T-cell (primary cell): ENCODE measurements at places on chromosomes 6 and 20. TPM values are rescaled to one million over a fixed set of nuclear protein-coding genes. Genes with fewer than 3 reads are reported as not detected.

DNA sequence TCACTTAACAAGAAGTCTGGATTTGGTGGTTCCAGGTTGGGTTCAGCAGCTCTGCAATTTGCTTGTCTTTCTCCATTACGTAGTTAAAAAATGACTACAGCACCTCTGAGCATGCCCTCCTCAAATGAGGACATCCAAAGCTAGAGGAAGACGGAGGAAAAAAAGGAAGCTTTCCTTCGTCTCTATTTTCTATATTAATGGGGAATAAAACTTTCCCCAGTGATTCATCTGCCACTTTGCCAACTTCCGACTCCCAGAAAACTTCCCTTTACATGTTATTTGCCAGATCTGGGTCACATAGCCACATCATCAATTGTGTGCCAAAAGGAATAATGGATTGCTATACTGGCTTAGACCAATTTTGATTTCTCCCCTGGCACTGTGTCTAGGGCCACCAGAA lies 69.5 kb downstream of the ZFAND3 start:
- no peak overlapping the region for H3K27ac ChIP-seq
- H3K36me3 ChIP-seq, result no peaks in the 10 kb centered on the region
- DNase-seq, result no peak
- H3K4me1 ChIP-seq, result no peaks in the 10 kb centered on the region

- no peak for DNase-seq
- no peak overlapping the region for H3K27ac ChIP-seq
- H3K4me1 ChIP-seq, result peaks cover 8% of the 10 kb centered on the region
- H3K36me3 ChIP-seq, result no peaks in the 10 kb centered on the region
- H3K4me3 ChIP-seq, result no peak overlapping the region
Observed at GRCh38 chr20:1741309-1742048, 83.9 kb upstream of the SIRPG start.

GRCh38 chr20:7609251-7609650 lies 331.0 kb downstream of the HAO1 start:
- H3K4me3 ChIP-seq, result no peak overlapping the region
- DNase-seq, result no peak
- no peaks in the 10 kb centered on the region for H3K36me3 ChIP-seq
- H3K4me1 ChIP-seq, result no peaks in the 10 kb centered on the region
- no peak overlapping the region for H3K27ac ChIP-seq

GRCh38 chr6:87555506-87555905 lies 34.3 kb downstream of the RARS2 start:
- H3K27me3 ChIP-seq, result no peaks in the 10 kb centered on the region
- no peaks in the 10 kb centered on the region for H3K4me1 ChIP-seq
- DNase-seq, result no peak
- no peak overlapping the region for H3K27ac ChIP-seq
- H3K36me3 ChIP-seq, result peaks cover 32% of the 10 kb centered on the region

GRCh38 chr6:32058511-32058963 lies 20.3 kb downstream of the CYP21A2 start:
- no peak overlapping the region for H3K27ac ChIP-seq
- H3K4me3 ChIP-seq, result no peak overlapping the region
- H3K27me3 ChIP-seq, result no peaks in the 10 kb centered on the region
- no peak for DNase-seq

DNA sequence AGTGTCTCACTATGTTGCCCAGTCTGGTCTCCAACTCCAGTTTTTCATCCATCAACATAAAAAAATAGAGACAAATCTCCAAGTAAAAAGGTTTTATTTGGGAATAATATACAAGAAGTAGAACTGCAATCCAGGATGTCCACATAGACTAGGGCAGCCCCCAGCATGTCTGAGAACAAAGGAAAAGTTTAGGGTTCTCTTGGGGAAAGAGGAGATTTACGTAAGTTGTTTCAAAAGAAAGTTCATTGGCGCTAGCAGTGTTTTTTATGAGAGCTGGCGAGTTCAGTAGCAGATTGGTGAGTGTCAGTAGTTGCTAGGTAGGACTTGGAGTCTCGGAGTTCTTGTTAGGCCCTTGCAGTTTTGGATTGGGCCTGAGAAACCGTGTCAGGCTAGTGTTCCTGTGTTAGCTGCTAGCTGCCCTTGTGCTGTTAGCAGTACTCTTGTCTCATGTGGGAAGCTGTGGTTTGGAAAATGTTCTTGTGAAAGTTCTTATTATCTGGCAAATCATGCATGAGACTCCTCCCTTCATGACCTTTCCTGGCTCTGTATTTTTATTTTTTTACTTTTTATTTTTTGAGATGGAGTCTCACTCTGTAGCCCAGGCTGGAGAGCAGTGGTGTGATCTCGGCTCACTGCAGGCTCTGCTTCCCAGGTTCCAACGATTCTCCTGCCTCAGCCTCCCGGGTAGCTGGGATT lies 24.7 kb downstream of the TTLL9 start:
- no peak overlapping the region for H3K4me3 ChIP-seq
- no peaks in the 10 kb centered on the region for H3K27me3 ChIP-seq
- DNase-seq, result no peak

DNA sequence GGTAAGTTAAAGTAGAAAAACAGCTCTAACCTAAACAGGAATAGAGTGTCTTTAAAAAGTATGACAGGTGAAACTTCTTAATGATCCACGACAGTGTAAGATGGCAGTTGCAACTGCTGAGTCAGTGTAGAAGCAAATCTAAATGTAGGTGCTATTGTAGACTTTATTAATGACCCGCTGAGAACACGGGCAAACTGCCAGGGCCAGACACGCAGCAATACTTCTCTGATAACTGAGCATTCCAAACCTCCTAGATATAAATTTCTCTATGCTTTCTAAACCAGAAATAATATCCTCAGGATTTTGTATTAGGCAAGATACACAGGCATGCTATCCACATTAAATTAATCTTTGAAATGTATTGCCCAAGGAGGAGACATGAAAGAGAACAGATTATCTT lies 1076.4 kb downstream of the HACE1 start:
- no peaks in the 10 kb centered on the region for H3K36me3 ChIP-seq
- DNase-seq, result no peak
- H3K27me3 ChIP-seq, result no peaks in the 10 kb centered on the region
- no peak overlapping the region for H3K27ac ChIP-seq

NEDD9 gene
- 55.3 TPM for total RNA-seq

SASH1 gene
- 0.69 TPM for total RNA-seq

POU3F2 gene
- total RNA-seq, result not detected
